ENCODE measurements at places on chromosomes 4 and X.

- no peaks in the 10 kb centered on the region for H3K36me3 ChIP-seq
- no peak overlapping the region for H3K4me3 ChIP-seq
- H3K27me3 ChIP-seq, result no peaks in the 10 kb centered on the region
- DNase-seq, result no peak
These were observed 106.5 kb downstream of the TNIP2 start for GRCh38 chr4:2649604-2650114.

- peak; percentile 44 for DNase-seq
- no peaks in the 10 kb centered on the region for H3K27me3 ChIP-seq
- H3K27ac ChIP-seq, result peak overlapping the region; percentile 63
- H3K4me1 ChIP-seq, result peaks cover 17% of the 10 kb centered on the region
- no peaks in the 10 kb centered on the region for H3K36me3 ChIP-seq
- H3K4me3 ChIP-seq, result no peak overlapping the region
These were observed 152.0 kb upstream of the USP9X start for GRCh38 chrX:40933132-40933705.

DNA sequence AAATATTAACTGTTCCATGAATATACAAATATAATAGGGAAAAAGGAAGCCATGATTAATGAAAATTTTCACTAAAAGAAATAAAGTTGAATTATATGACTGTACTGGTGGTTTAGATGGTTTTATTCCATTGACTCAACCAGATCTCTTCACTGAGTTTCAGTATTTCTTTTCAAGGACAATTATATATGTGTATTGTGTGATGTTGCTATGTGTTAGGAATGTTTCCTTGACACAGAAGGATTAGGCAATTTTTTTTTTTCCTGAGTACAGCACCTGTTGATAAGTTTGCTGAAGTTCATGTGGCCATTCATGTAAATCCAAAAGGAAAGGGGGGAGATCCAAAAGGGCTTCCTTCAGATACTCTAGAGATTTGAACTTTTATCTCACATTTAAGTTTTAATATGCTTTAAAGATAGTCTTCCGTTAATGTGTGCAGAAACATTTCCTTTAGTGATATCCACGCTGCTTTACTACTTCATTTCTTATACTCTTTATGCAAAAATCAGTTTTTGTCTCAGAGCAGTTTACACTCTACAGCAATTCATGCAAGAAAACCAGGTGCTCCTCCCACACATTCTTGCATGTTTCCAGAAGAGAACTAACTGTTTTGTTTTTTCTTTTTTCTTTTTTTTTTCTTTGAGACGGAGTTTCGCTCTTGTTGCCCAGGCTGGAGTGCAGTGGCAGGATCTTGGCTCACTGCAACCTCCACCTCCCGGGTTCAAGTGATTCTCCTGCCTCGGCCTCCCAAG lies 249.1 kb downstream of the RPA4 start:
- H3K36me3 ChIP-seq, result no peaks in the 10 kb centered on the region
- no peaks in the 10 kb centered on the region for H3K27me3 ChIP-seq
- H3K4me1 ChIP-seq, result no peaks in the 10 kb centered on the region
- no peak overlapping the region for H3K4me3 ChIP-seq

DNA sequence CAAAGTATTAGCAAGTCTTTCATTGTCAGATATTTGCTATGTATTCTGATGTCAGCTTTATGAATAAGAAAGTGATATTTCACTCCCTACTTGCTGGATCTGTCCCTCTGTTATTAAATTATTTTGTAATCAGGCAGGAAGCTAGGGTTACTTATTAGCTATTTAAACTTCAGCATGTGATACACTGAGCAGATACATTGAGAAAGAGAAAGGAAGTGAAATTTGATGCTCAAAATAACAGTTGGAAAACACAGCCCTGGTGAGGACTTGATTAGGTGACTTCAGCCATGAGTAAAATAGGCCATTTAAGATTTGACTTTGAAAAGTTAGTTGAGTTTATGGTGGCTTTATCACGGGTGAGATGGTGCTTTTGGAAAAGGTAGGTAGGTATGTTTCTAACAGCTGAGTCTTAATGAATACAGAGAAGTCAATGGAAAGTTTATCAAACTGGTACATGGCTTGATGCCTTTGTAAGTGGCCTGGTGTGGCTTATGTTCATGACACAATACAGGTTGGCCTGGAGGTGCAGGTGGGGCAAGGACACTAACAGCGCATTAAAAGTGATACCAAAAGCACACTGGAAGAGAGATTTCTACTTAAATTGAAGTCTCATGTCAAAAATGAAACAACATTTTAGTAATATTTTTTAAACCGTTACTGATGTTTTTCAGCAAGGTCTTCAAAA lies 321.2 kb upstream of the SPOCK3 start:
- DNase-seq, result no peak
- H3K4me3 ChIP-seq, result no peak overlapping the region
- H3K27ac ChIP-seq, result no peak overlapping the region
- no peaks in the 10 kb centered on the region for H3K27me3 ChIP-seq

GRCh38 chr4:24867766-24868296 lies 45.0 kb downstream of the CCDC149 start:
- H3K36me3 ChIP-seq, result no peaks in the 10 kb centered on the region
- no peaks in the 10 kb centered on the region for H3K27me3 ChIP-seq
- H3K4me3 ChIP-seq, result no peak overlapping the region
- H3K27ac ChIP-seq, result no peak overlapping the region
- DNase-seq, result no peak
- H3K4me1 ChIP-seq, result no peaks in the 10 kb centered on the region

Measured in hepatocyte (in vitro differentiated cells).